ENCODE measurements at places on chromosomes 16 and 17.

DNA sequence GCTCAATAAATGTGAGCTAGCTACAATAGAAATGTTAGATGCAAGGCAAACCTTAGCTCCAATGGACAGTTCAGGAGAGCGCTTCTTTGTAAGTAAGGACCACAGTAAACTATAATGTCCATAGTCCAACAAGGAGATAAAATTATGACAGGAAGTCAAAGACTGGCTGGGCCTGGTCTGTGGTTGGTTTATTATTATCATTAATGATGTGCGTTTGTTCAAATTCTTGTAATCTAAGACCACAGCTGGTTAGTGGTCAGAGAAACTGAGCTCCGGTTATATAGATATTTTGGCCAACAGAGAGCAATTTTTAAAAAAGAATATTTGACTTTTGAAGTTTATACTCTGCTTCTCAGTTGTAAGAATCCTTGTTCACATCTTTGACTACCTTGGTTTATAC is 4.7 kb upstream of the CMTM2 start:
- no peak for DNase-seq

- peak; percentile 53 for DNase-seq
Measured at GRCh38 chr17:50918933-50919296, 52.8 kb upstream of the TOB1 start.

DNA sequence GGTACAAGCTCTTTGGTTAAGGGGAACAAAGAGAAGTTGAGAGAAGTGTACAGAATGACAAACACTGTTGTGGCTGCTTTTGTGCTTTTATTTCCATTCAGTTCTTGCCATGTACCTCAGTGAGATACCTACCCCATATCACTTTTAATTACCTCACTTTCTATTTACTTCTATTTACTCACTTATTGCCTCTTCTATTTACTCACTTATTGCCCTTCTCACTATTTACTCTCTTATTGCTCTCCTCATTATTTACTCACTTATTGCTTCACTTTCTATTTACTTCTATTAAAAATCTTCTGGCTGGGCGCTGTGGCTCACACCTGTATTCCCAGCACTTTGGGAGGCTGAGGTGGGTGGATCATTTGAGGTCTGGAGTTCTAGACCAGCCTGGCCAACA is 41.9 kb downstream of the MBTD1 start:
- no peak for DNase-seq

- no peak for DNase-seq
Measured at GRCh38 chr17:74295625-74296547, 21.9 kb downstream of the DNAI2 start.

GRCh38 chr17:78433013-78433727 is 54.7 kb downstream of the PGS1 start:
- DNase-seq = no peak

GRCh38 chr17:81063106-81064093 is 28.4 kb downstream of the BAIAP2 start:
- no peak for DNase-seq

- no peak for DNase-seq
Measured at GRCh38 chr16:52257534-52257933, 289.4 kb downstream of the TOX3 start.

DNA sequence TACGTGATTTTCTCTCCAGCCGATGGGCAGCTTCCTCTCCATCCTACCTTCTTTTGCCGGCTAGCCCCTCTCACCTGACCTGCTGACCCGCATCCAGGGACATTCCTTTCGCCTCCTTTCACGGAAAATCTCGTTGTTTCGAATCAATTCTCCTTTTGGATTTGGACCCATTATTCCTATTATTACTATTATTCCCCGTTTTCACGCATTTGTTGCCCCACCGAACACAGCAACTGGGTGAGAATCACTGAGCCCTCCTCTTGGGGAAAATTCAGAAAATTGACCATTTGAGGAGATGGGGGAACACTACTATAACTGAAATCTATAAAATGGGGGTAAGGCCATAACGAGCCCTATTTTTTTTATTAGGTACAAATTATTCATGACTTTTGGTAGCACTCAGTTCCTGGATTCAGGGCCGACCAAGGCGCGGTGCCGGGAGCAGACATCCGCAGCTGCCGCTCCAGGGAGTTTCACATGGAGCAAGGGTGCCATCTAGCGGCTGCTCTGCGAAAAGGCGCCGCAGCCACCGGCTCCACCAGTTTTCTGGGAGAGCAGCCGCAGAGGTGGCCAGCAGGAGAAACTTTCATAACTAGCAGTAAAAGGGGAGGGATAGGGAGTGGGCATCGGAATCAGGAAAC is 3.3 kb upstream of the HOXB8 start:
- DNase-seq = peak; percentile 85

DNA sequence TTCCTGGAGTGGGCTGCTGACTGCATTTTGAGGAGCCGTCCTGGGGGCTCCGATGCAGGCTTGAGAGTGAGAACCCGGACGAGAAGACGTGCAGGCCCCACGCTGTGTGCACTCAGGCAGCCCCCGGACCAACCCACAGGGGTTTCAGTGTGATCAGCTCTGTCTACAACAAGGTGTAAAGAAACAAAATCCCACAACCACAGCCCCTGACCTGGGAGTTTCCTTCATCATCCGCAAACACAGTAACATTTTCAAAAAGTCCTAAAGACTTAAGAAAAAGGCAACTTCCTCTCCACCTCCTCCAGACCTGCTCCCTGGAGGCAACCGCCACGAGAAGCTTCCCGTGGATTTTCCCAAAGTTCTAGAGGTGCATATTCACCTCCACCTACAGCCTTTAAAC is 15.4 kb upstream of the MEAK7 start:
- DNase-seq = no peak

DNA sequence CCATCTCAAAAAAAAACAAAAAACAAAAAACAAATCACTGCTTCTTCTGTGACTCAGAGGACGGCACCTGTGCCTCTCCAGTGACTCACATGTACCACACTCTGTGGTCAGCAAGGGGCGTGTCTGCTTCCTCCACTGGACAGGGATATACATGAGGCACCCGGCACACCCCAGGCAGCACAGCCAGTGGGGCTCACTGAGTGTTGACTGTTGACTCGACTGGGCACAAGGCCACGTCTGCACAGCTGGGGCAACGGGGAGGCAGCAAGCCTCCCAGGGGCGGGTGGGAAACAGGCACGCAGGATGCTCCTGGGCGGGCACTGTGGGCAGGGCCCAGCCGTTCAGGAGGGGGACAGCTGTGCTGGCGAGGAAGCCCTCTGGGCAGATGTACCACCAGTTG is 64.1 kb downstream of the TIMM22 start:
- peak; percentile 38 for DNase-seq

GRCh38 chr17:10616502-10617119 is 40.5 kb downstream of the MYH3 start:
- peak; percentile 66 for DNase-seq

DNA sequence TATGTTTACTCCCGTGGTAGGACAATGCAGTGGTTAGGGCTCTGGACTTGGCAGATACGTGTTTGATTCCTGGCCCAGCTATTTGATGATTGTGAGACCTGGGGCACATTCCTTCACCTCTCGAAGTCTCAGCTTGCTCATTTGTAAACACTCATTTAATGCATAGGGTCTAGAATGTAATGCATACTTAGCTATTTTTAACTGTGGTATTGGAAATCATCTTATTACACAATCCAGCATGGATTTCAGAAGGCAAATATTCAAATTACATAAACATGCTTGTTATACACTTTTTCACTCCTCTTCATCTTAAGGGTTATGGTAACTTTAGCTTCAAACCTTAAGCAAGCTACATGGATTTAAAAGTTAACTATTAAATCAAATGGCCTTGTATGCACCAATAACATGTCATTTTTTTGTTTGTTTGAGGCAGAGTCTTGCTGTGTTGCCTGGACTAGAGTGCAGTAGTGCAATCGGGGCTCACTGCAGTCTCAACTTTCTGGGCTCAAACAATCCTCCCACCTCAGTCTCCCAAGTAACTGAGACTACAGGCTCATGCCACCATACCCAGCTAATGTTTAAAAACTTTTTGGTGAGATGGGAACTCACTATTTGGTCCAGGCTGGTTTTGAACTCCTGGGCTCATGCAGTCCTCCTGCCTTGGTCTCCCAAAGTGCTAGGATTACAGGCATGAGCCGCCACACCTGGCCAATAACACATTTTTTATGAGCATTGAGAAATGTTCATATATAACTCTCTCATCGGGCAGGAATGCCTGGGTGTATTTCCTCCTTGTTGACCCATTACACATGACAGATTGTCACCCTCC is 52.5 kb downstream of the VAT1L start:
- DNase-seq = no peak

- no peak for DNase-seq
Measured at GRCh38 chr17:33328129-33328528, 35.0 kb upstream of the ASIC2 start.

GRCh38 chr17:27593232-27593856 is 37.6 kb upstream of the LGALS9 start:
- no peak for DNase-seq

Measured in CD4-positive, alpha-beta T cell treated with Interleukin-2 at 100 ng/mL for 4 hours (primary cell).